ENCODE measurements at places on chromosomes 2 and 18. TPM values are rescaled to one million over a fixed set of nuclear protein-coding genes. Genes with fewer than 3 reads are reported as not detected.

GRCh38 chr2:157957596-157957995 lies 81.5 kb upstream of the ACVR1 start:
- DNase-seq = no peak
- no peak overlapping the region for H3K27ac ChIP-seq
- H3K4me3 ChIP-seq = no peak overlapping the region

The DSG4 gene
- not detected for total RNA-seq

DNA sequence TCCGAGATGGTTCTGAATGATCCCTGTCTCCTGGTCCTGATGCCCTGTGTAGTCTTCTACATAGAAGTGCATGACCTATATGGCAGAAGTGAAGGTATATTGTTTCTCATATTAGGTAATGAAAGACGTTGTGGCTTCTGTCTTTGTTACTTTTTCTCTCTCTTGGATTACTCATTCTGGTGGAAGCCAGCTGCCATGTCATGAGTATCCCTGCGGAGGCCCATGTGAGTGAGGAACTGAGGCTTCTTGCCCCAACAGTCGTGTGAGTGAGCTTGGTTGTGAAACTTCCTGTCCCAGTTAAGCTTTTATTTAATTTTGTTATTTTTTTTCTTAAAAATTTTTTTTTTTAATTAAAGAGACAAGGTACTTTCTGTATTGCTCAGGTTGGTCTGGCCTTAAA lies 134.7 kb downstream of the UBR3 start:
- no peak for DNase-seq
- no peak overlapping the region for H3K27ac ChIP-seq
- no peaks in the 10 kb centered on the region for H3K27me3 ChIP-seq
- H3K4me3 ChIP-seq = no peak overlapping the region

GRCh38 chr2:233766416-233766815 lies 6.3 kb downstream of the UGT1A1 start:
- H3K4me3 ChIP-seq = no peak overlapping the region
- DNase-seq = no peak
- H3K27ac ChIP-seq = no peak overlapping the region
- no peaks in the 10 kb centered on the region for H3K4me1 ChIP-seq
- peaks cover 30% of the 10 kb centered on the region for H3K27me3 ChIP-seq

- peaks cover 57% of the 10 kb centered on the region for H3K4me1 ChIP-seq
- peaks cover 9% of the 10 kb centered on the region for H3K36me3 ChIP-seq
- H3K27ac ChIP-seq = peak overlapping the region; percentile 99
- peak; percentile 56 for DNase-seq
- H3K4me3 ChIP-seq = peak overlapping the region; percentile 82
- no peaks in the 10 kb centered on the region for H3K27me3 ChIP-seq
Measured at GRCh38 chr2:241637795-241638660, 535 bp downstream of the ATG4B start.

The RPRM gene
- not detected for total RNA-seq

- H3K4me3 ChIP-seq = no peak overlapping the region
- H3K36me3 ChIP-seq = no peaks in the 10 kb centered on the region
- H3K27me3 ChIP-seq = no peaks in the 10 kb centered on the region
- no peaks in the 10 kb centered on the region for H3K4me1 ChIP-seq
- DNase-seq = no peak
Measured at GRCh38 chr18:42229211-42230210, 274.5 kb downstream of the PIK3C3 start.

The RGPD5 gene
- 65.1 TPM for total RNA-seq

DNA sequence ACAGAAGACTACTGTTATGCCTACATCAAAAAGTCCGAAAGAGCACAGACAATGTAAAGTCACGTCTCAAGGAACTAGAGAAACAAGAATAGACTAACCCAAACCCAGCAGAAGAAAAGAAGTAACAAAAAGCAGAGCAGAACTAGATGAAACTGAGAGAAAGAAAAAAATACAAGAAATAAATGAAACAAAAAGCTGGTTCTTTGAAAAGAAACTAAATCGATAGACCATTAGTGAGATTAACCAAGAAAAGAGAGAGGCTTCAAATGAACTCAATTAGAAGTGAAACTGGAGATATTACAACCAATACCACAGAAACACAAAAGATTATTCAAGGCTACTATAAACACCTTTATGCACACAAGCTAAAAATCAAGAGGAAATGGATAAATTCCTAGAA lies 271.8 kb downstream of the MBD2 start:
- no peak overlapping the region for H3K4me3 ChIP-seq
- no peak overlapping the region for H3K27ac ChIP-seq
- DNase-seq = no peak
- H3K36me3 ChIP-seq = no peaks in the 10 kb centered on the region
- no peaks in the 10 kb centered on the region for H3K4me1 ChIP-seq
- no peaks in the 10 kb centered on the region for H3K27me3 ChIP-seq

DNA sequence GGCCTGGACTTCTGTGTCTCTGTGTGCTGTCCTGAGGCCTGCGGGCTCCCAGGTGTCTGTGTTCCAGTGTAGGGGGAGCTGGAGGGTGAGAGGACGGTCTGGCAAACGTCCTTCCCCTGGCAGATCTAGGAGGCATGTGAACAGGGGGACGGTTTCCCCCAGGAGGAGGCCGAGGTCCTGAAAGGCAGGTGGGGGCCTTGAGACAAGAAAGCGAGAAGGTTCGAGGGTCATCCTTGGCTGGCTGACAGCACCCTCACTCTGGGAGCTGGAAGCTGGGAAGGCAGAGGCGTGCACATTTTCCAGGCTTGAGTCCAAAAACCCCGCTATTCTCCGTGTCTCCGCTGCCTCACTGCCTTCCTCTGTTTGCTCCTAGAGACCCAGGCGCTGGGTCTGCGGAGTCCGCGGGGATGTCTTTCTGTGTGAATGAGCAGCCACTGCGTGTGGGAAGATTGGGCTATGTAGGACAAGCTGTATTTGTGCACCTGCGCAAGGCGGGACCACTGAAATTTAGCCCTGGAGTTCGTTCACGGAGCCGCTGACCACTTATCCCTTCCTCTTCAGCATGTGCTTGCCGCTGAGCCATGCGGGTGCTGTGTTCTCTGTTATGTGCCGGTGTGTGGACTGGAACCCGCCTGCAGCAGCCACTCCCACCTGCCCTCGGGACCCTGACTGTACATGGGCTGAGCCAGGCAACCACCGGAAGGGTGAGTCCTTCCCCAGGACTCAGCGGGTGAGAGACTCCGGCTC lies 43.7 kb downstream of the TWIST2 start:
- DNase-seq = no peak
- H3K36me3 ChIP-seq = no peaks in the 10 kb centered on the region
- peaks cover 2% of the 10 kb centered on the region for H3K27me3 ChIP-seq
- no peaks in the 10 kb centered on the region for H3K4me1 ChIP-seq
- H3K4me3 ChIP-seq = no peak overlapping the region

The UGT1A4 gene
- total RNA-seq = not detected

The ANKRD30BL gene
- not detected for total RNA-seq

GRCh38 chr2:157182204-157182709 lies 75.2 kb upstream of the GALNT5 start:
- H3K4me1 ChIP-seq = peaks cover 5% of the 10 kb centered on the region
- no peak overlapping the region for H3K27ac ChIP-seq
- H3K36me3 ChIP-seq = no peaks in the 10 kb centered on the region
- DNase-seq = no peak

The GMCL1 gene
- total RNA-seq = 25.4 TPM

DNA sequence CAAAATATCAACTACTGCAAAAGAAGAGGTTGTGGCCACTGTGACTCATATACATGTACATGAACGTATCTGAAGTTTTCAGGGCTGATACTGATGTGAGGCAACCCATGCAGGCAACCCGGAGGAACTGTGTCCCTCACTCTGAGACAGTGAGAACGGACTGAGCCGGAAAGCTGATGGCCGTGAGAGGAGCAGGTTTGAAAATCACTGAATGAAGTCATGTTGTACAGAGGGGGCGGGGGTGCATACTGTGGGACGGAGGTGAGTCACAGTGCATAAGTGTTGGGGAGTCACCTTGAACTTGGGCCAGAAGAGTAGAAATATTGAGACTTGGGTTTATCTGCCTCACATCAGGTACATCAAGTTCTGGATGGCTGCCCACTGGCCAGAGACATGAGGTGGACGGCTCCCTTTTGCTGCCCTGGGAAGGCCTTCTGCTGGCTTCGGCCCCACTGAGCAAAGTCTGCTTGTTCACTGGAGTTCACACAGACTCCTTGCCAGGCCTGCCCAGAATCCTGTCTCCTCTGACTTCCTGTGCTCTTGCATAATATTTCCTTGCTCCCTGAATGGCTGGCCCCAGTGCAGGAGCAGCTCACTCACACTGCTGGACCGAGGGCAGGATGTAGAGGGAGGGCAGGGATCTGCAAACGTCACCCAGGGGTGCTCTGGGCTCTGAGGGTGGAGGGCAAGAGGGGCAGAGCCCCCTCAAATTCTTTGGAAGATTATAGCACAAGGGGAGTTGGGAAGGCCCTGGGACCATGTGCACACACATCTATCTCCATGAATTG lies 18.1 kb downstream of the EPAS1 start:
- no peak overlapping the region for H3K4me3 ChIP-seq
- H3K27ac ChIP-seq = no peak overlapping the region
- peak; percentile 48 for DNase-seq
- H3K36me3 ChIP-seq = peaks cover 3% of the 10 kb centered on the region

- H3K36me3 ChIP-seq = peaks cover 7% of the 10 kb centered on the region
- no peak for DNase-seq
- no peak overlapping the region for H3K4me3 ChIP-seq
- H3K27ac ChIP-seq = no peak overlapping the region
- peaks cover 12% of the 10 kb centered on the region for H3K4me1 ChIP-seq
Measured at GRCh38 chr2:64998658-64999061, 9.5 kb downstream of the SLC1A4 start.

DNA sequence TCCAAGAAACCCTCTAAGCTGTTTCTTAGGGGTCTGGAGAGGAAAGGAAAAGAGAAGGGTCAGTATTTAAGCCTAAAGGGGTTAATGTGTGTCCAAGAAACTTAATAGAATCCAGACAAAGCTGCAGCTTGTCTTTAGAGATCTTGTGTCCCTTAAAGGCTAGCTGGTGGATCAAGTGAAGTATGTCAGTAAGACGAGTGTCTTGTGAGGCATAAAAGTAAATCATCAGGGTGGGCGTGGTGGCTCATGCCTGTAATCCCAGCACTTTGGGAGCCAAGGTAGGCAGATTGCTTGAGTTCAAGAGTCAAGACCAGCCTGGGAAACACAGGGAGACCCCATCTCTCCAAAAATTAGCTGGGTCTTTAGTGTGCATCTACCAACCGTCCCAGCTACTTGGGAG lies 47.8 kb downstream of the CERS6 start:
- H3K4me1 ChIP-seq = peaks cover 13% of the 10 kb centered on the region
- no peak overlapping the region for H3K4me3 ChIP-seq
- no peaks in the 10 kb centered on the region for H3K27me3 ChIP-seq
- no peak overlapping the region for H3K27ac ChIP-seq

The CRACDL gene
- total RNA-seq = 0.19 TPM

The HOXD13 gene
- total RNA-seq = not detected

DNA sequence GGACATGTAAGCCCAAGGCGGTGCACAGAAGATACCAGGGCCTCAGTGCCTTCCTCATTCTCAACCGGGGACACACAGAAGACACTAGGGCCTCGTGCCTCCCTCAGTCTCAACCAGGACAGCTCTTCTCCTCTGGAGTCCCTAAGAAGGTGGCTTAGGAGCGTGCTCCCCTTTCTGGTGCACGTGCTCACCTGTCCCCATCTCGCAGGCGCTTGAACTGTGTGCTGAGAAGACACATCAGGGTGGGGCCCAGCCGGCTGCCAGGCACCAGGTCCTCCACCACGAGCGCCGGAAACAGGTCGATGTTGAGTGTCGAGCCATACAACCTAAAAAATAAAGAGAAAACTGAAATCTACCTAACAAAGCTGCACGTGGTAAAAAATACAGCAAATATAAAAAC lies 99.9 kb downstream of the PXDN start:
- no peak overlapping the region for H3K4me3 ChIP-seq
- H3K27ac ChIP-seq = no peak overlapping the region
- no peaks in the 10 kb centered on the region for H3K4me1 ChIP-seq
- no peaks in the 10 kb centered on the region for H3K36me3 ChIP-seq

DNA sequence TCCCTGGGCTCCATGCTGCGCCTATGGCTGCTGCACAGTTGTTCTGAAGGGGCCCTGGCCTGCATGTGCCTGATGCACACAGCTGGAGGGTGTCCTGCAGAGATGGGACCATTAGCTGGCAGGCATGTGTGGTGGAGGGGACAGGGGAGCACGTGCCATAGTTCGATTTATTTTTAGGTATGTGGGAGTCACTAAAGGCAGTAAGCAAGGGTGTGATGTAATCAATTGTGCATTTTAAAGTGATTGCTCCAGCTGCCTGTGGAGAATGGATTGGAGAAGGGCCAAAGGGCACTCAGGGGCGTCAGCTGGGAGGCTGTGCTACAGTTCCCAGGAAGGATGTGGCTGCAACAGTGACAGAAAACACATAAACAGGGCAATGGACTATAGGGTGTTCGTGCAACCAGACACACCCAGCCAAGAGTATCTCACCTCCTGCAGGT lies 205.1 kb downstream of the ARL4C start:
- peaks cover 95% of the 10 kb centered on the region for H3K4me1 ChIP-seq
- no peak for DNase-seq
- H3K27ac ChIP-seq = peak overlapping the region; percentile 61
- no peaks in the 10 kb centered on the region for H3K27me3 ChIP-seq
- peak overlapping the region; percentile 60 for H3K4me3 ChIP-seq

- peak overlapping the region; percentile 8 for H3K4me3 ChIP-seq
- peaks cover 11% of the 10 kb centered on the region for H3K27me3 ChIP-seq
- no peak overlapping the region for H3K27ac ChIP-seq
- DNase-seq = peak; percentile 41
- H3K36me3 ChIP-seq = no peaks in the 10 kb centered on the region
Measured at GRCh38 chr2:102057502-102058292, 65.9 kb downstream of the IL1R2 start.

DNA sequence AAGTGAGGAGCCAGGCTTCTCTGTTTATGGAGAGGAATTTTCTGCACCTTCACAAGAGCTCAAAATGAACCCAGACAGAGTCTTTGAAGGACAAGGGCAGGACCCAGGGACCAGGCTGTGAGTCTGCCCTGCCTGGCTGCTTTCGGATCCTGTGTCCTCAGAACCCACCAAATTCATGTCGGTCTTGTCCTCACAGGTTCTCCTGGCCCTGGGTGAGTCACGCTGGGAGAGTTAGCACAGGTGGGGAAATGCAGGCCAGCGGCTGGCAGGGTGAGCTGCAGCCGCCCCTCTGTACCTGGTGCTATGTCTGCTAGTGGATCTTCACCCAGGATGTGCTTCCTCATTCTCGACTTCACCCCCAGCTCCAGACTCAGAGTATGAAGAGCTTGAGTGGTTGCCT lies 35.8 kb upstream of the TPO start:
- no peak overlapping the region for H3K4me3 ChIP-seq
- H3K27ac ChIP-seq = no peak overlapping the region
- H3K4me1 ChIP-seq = no peaks in the 10 kb centered on the region

- no peaks in the 10 kb centered on the region for H3K27me3 ChIP-seq
- H3K4me3 ChIP-seq = no peak overlapping the region
- no peak overlapping the region for H3K27ac ChIP-seq
- no peaks in the 10 kb centered on the region for H3K4me1 ChIP-seq
- no peak for DNase-seq
- H3K36me3 ChIP-seq = no peaks in the 10 kb centered on the region
Measured at GRCh38 chr2:140711867-140712266, 1418.9 kb downstream of the LRP1B start.

GRCh38 chr2:11710210-11710609 lies 36.2 kb upstream of the LPIN1 start:
- no peak overlapping the region for H3K27ac ChIP-seq
- H3K36me3 ChIP-seq = no peaks in the 10 kb centered on the region
- no peaks in the 10 kb centered on the region for H3K27me3 ChIP-seq
- H3K4me3 ChIP-seq = no peak overlapping the region
- no peaks in the 10 kb centered on the region for H3K4me1 ChIP-seq

GRCh38 chr2:128450211-128451024 lies 131.8 kb upstream of the HS6ST1 start:
- H3K4me1 ChIP-seq = no peaks in the 10 kb centered on the region
- DNase-seq = no peak
- no peaks in the 10 kb centered on the region for H3K36me3 ChIP-seq
- H3K4me3 ChIP-seq = no peak overlapping the region
- no peak overlapping the region for H3K27ac ChIP-seq

The LCT gene
- 0.29 TPM for total RNA-seq
